ENCODE measurements at places on chromosomes 4 and X.

DNA sequence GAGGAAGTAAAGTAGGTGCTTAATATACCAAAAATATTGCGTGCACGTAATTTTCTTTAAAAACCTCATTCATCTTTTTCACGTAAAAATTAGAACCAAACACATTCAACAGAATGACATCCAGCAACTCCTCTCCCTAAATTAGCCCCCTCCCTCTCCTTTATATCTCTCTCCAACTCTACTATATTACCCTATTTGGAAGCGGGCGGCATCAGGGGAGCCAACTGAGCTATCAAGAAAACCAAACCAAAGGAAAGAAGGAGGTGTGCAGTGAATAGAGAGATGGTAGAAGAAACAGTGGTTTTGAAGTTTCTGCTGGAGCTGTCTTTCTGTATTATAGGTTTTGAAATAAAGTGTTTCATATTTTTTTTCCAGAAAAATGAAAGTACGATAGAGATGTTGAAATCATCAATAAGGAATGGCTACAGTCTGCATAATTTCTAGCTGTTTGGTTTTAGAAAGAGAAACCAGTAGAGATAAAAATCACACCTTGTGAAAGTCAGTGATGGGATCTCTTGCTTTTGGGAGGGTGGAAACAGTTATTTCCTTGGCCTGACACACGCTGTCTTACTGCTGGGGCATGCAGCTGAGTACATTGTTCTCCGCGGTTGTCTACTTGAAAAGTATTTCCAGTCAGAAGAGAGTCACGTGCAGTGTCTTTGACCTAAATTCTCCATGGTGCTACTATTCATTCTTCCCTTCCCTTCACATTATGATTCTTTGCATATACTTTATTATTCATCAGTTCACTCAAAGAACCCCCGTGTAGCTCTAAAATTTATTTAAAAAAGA lies 94.1 kb upstream of the WDR17 start:
- DNase-seq: no peak

DNA sequence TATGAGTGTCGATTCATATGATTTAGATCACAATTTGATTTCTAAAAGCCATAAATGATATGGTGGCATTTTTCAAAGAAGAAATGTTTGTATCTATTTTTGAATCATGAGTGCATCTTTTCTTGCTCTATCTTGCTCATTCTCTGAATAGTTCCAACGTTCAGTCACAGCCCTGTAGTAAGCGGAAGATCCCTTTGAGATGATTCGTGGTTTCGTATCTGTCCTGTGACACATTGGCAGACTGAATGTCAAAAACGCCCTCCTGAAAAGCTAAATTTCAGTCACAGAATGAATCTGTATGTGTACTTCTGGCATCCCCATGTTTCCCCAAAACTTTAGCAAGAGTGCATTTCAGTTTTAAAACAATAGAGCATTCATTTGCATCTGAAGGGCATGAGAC lies 1066.9 kb upstream of the TENM3 start:
- no peak for DNase-seq

GRCh38 chr4:109739547-109739946 lies 9.7 kb upstream of the PLA2G12A start:
- no peak for DNase-seq

DNA sequence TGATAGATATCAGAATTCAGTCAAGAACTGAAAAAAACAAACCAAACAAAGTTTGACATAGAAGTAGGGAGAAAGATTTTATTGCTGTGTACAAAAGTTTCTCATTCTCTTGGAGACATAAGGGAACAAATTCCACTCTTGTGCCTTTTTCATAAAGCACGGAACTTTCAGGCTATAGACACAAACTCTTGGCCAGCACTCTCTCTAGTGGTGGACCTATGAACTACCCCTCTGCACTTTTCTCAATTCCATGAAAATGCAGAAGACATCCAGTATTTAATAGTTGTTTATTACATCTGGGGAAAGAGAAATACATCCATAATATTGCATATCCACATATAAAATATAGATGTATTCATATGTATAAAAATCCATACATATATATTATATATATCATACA lies 291.6 kb upstream of the HS3ST1 start:
- DNase-seq: no peak

DNA sequence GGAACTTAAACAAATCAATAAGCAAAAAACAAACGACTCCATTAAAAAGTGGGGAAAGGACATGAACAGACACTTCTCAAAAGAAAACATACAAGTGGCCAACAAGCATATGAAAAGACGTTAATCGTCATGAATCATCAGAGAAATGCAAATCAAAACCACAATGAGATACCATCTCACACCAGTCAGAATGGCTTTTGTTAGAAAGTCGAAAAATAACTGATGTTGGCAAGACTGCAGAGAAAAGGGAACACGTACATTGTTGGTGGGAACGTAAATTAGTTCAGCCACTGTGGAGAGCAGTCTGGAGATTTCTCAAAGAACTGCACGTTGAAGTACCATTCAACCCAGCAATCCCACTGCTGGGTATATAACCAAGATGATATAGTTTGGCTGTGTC lies 23.7 kb downstream of the NEUROG2 start:
- no peak for DNase-seq

DNA sequence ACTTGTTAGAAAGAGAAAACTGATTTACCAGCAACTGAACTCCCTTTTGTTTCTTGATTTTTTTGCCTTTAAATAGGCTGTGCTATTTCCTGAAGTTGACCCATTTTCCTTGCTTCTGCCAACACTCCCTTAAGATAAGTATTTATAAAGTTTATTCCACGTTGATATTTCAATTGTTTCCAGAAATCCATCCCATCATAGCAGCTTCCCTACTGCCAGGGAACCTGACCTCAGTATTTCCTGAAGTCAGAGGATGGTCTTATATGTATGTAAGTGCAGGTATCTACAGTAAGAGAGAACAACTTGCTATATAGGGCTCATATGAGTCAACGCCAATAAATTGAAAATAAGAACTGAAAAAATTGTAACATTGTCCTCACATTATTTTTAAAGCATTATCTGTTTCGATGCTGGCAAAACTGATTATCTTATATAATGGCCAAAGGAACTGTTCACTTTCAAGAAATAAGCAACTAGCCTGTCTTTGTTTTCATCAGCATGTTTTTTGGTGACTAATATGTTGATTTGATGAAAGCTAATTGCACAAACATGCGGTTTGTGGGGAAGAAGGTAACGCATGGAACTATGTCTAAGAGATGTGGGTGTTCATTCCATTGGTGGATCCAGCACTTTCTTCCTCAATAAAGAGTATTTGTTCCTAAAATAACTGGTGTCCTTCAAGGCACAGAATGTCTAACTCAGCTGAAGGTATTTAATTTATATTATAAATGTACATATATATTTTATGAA lies 4.7 kb downstream of the LIMCH1 start:
- no peak for DNase-seq

DNA sequence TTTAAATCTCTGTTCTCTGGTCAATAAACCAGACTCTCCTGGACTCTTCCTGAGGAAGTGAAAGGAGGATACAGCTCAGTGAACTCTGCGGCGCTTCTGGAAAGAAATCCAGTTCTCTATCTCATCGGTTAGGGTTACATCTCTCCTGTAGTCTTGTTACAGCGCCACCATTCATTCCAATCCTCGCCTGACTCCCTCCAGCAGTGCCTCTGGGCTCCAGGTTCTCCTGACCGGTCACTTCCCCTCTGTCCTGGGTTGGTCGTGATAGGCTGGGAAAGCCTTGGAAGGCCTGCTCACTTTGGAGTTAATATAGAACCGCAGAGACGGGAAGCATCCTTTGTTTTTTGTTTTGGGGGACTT lies 97.0 kb upstream of the STOX2 start:
- DNase-seq: no peak

DNA sequence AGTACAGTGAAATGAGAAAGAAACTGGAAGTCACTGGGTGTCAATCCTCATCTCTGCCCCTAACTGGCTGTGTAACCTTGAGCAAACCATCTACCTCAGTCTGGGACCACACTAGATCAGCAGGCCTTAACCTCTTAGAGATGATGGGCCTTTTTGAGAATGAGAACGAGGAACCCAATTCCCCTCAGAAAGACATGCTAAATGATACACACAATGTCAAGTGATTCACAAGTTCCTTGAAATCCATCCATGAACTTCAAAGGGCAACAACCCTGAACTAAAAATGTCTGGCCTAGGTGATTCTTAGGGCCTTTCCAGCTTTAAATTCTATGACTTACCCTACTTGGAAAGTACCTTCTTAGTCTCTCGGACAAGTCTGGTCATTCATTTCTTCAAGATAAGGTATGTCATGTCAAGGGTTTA lies 47.4 kb downstream of the ACSL4 start:
- DNase-seq: no peak

DNA sequence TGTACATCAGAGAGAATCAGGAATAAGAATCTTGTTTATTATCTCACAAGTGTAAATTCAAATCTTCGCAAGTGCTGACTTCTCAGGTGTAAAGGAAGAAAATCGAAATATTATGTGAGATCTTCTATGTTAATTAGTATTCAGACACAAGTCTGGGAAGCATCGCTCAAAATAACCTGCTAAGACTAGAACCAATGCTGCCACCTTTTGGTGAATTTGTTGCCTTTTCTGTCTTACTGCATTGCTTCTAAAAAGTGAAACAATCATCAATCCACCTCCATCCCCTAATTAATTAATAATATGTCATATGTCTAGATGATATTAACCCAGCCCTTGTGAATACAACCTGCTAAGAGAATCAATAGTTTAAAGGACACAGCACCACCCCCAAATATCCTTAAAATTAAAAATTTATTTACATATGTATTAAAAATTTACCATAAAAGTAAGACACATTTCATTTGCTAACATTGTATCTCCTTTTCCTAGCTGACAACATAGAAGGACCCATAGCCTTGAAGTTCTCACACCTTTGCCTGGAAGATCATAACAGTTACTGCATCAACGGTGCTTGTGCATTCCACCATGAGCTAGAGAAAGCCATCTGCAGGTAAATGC lies 3.5 kb downstream of the EPGN start:
- DNase-seq: no peak

- DNase-seq: no peak
These were observed 18.6 kb downstream of the ZCCHC4 start for GRCh38 chr4:25330905-25331808.

- DNase-seq: no peak
These were observed 48.7 kb upstream of the TLR3 start for GRCh38 chr4:186020106-186020792.

DNA sequence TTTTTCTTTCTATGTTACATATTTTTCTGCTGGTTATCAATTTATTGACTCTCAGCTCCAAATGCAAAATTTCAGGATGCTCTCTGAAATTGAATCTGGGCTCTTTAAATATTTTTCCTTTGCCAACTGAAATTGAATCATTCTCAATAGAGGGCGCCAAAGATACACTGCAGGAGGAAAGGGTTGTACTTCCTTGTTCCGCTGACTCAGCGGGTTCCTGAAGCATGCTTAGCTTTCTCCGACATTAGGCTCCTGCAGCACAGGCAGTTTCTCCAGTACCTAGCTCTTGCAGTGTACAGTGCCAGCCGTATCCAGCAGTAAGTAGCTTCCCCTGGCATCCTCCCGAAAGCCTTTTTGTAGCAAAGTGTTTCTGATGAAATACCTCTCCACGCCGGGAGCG lies 28.8 kb upstream of the CFAP47 start:
- no peak for DNase-seq

DNA sequence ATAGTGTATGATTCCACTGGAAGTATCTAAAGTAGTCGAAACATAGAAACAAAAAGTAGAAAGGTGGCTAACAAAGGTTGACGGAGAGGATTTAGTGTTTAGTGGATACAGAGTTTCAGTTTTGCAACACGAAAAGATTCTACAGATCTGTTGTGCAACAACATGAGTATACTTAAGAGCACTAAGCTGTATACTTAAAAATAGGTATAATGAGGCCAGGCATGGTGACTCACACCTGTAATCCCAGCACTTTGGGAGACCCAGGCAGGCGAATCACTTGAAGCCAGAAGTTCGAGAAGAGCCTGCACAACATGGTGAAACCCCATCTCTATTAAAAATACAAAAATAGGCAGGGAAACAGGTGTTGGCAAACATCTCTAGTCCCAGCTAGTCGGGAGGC lies 7.9 kb upstream of the ATRX start:
- no peak for DNase-seq

GRCh38 chr4:20122198-20122988 lies 129.3 kb upstream of the SLIT2 start:
- DNase-seq: no peak

GRCh38 chr4:56611501-56611900 lies 69.6 kb downstream of the HOPX start:
- DNase-seq: no peak

DNA sequence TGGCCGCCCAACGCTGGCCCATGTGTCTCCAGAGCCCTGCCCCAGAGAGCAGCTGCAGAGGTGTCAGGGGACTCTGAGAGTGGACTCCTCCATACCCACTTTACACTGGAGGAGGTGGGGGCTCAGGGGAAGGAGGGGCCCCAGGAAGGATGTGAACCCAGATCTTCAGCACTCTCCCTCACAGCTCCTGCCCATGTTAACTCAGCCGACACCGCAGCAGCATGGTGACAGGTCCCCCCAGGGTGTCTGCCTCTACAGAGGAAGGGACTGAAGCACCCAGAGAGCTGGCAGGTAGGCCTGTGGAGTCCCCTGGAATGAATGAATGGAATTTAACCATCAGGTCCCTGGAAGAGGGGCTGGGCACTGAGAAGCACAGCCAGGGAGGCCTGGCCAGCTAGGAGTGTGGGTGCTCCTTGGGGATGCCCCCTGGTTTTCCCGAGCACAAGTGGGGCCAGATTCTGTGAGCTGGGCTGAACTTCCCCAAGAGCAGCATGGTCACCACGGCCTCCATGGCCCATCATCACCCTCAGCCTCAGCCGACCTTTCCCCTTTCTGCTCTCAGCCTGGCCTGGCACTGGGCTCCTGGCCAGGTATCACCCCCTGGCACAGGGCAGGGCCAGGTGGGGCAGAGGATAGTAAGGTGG lies 21.9 kb downstream of the SH3BP2 start:
- DNase-seq: no peak

- DNase-seq: no peak
These were observed 34.0 kb upstream of the TSPAN5 start for GRCh38 chr4:98692411-98692810.

DNA sequence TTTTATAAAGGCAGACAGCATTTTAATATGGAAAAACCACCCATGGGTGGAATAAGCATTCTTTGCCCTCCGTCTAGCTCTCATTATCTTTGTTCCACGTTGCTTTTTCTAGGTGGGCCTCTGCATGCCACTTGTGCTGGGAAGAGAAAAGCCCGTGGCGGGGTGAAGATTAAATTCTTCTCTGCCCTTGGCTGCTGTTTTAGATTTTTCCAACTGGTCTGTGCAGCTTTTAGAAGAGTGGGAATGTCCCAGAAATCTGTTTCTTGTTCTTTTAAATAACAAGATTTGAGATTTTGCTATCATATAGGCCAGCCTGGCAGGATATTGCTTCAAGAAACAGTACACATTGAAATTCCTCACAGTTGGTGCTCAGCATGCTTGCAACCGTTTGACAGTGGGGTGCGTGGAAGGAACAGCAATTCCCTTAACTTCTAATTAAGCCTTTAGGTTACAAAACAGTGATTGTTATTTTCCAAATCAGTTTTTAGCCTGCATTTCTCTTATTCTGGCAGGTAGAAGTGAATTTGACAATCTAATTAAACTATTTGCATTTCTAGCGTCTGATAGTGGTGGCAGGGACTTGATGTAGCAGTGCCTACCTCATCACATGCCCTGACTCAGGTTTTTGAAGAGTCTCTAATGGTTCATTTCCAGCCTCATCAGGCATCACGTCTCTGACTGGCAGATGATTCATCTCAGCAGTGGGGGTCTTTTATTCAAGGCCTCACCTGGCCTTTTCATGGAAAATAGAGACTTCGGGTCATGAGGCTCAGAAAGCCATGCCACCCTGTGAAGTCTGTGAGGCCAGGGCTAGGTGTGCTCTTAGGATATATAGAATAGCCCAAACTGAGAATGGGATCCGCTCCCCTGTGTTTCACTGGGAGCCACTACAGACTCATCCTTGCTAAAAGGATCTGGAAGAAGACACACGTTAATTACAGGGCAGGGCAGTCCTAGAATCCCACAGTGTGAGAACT lies 50.8 kb downstream of the PPEF1 start:
- no peak for DNase-seq

Measured in cerebellar nuclear complex (tissue), 1 donor.